ENCODE measurements at places on chromosomes 13 and 19.

DNA sequence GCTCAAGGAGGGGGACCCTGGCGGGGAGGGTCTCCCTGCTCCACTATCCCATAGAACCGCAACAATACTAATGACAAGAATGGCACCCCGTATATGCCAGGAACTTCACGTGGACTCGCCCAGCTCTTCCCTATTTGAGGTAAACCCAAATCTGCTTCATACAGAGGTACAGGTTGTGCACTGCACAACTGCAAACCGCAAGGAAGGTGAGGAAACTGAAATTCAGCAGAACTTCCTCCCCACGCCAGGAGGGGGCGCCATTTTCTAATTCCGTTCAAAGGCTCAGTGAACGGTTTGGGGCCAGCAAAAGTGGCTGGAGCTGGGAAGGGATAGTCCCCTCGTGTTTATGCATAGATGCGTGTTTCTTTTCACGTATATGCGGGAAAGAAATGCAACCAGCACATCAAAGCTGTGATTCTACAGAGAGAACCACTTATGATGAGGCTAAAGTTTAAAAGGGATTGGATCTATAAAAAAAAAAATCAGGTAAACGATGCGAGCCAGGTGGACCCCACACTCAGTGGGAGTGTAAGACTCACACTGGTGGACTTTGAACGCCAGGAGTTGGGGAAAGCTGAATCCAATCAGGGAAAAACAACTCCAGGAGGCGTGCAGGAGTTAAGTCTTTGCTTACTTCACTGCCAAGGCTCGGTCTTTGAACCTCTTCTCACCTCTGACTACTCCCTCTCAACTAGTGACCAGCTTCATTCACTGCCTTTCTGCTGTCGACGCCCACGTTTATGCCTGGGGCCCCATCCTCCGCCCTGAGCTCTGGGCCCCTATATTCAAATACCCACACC lies 20.3 kb downstream of the C19orf81 start:
- DNase-seq, result no peak

DNA sequence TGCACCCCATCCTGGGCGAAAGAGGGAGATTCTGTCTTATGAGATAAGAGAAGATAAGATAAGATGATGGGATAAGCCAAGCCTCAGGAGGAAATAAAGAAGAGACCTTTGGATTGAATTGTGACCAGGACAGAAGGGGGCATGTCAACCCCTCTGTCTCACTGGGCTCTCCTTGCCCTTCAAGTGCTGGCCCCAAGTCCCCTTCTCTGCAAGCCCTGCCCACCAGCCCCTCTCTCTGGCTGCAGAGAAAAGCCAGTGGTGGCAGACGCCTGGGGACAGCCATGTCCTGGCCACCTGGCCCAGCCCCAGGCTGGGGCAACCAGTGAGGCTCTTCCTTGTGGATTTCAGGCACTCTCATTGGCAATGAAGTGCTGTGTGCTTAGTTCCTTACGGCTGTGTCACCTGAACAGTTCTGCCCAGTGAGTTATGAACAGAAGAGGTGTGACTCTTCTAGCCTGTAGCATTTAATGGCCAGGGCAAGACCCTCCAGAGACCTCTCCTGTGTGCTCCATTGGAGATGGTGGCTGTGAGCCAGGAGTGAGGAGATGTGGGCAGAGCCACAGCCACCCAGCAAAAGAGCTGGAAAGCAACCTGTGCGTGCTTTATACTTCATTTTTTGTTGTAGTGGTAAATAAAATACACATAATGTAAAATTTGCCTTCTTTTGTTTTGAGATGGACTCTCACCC lies 6.1 kb upstream of the BTBD2 start:
- no peak for DNase-seq

- no peak for DNase-seq
These were observed 11.8 kb upstream of the MADCAM1 start for GRCh38 chr19:484494-484893.

GRCh38 chr13:27973961-27974662 lies 5.0 kb upstream of the CDX2 start:
- DNase-seq, result no peak

DNA sequence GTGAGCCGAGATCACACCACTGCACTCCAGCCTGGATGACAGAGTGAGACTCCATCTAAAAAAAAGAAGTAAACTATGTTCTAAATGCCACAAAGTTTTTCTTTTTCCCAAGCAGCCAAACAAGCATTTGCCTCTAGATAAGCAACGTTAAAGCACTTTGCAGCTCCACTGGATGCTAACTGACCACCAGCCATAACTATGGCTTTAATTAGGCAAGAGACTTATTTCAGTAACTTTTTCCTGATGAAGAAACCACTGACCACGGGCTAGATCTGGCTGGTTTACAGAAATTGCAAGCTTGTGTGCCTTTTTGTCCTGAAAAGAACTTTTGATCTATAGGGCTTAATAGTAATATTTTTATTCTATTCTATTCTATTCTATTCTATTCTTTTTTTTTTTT lies 22.1 kb downstream of the CD70 start:
- DNase-seq, result no peak

- DNase-seq, result no peak
These were observed 56.6 kb downstream of the SPRY2 start for GRCh38 chr13:80284290-80284689.

GRCh38 chr13:53775807-53776206 lies 747.2 kb downstream of the OLFM4 start:
- no peak for DNase-seq

DNA sequence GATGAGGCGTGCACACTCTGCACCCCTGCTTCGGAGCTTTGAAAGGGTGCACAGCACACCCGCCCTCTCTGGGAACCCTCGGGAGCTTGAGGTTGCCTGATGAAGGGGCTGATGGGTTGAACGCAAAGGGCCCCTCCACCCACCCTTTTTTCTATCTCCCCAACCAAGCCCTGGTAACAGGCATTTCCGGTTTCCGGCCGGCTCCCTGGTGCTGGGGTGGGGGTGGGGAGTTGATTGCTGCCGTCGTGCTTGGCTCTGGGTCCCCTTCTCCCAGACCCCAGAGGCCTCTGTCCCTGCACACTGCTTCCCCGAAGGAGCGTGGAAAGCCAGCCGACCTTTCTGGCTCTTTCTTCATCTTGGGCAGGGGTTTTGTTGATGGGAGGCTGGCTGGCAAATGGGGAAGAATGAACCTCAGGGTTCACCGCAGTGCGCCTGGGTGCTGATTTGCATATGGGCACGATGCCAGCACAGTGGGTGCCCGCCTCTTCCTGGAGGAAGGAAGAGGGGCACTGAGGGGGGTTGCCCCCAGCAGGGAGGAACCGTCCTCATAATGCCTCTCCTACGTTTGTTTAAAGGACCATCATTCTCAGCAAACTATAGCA lies 29.1 kb downstream of the VAV1 start:
- DNase-seq, result peak; percentile 84

DNA sequence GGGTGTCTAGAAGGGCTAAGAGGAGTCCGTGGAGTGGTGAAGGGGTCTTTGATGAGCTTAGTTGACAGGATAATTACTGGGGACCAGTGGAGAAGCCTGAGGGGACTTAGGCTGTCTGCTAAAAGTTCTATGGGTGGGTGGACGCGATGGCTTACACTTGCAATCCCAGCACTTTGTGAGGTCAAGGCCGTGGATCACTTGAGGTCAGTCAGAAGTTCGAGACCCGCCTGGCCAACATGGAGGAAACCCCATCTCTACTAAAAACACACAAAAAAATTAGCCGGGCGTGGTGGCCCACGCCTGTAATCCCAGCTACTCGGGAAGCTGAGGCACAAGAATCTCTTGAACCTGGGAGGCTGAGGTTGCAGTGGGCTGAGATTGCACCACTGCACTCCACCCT lies 2.8 kb upstream of the GSK3A start:
- no peak for DNase-seq

Measured in Daoy (cell line).